IMR-90 (cell line): ENCODE measurements at places on chromosomes 16 and 17. TPM values are rescaled to one million over a fixed set of nuclear protein-coding genes. Genes with fewer than 3 reads are reported as not detected.

DNA sequence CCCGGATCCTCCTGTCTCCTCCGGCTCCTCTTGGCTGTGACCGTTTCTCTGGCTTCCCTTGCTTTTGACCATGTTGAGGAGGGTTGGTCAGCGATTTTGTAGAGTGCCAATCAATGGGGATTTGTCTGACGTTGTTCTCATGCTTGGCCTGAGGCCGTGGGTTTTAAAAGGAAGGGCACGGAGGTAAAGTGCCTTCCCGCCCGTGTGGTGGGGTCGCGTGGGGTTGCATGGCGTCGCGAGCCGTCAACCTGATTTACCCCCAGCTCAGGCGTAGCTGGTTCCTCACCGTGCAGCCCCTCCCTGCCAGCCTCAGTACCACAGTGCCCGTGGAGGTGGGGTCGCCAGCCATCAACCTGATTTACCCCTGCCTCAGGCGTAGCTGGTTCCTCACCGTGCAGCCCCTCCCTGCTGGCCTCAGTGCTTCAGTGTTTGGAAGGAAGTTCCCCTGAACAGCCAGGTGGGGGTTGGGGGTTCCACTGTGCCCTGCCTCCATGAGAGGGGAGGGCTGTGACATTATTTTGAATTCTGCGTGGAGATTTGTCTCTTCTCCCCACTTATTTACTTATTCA lies 5.0 kb downstream of the TPSAB1 start:
- no peak for DNase-seq

- no peak for DNase-seq
Measured at GRCh38 chr17:66462010-66462409, 159.6 kb downstream of the PRKCA start.

DNA sequence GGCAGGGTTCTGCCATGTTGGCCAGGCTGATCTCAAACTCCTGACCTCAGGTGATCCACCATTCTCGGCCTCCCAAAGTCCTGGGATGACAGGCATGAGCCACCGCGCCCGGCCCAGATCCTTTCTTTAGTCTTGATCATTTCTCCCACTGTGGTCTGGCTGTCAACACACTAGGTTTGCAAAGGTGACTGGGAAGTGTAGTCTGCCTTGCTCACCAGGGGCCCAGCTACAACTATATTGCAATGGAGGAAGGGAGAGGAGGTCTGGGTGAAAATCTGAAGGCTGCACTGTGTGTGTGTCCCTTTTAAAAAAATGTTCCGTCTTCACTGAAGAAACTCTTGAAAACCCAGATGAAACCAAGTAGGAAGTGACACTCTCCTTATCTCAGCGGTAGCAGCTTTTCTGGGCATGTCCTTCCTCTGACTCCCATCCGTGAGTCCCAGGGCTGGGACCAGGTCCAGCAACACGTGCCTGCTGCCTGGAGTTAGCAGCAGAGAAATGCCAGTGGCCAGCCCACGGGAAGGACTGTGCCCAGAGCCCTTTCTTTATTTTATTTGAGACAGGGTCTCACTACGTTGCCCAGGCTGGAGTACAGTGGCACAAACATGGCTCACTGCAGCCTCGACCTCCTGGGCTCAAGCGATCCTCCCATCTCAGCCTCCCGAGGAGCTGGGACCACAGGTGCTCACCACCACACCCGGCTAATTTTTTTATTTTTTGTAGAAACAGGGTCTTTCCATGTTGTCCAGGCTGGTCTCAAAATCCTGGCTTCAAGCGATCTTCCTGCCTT lies 17.8 kb upstream of the KIF19 start:
- DNase-seq, result no peak

DNA sequence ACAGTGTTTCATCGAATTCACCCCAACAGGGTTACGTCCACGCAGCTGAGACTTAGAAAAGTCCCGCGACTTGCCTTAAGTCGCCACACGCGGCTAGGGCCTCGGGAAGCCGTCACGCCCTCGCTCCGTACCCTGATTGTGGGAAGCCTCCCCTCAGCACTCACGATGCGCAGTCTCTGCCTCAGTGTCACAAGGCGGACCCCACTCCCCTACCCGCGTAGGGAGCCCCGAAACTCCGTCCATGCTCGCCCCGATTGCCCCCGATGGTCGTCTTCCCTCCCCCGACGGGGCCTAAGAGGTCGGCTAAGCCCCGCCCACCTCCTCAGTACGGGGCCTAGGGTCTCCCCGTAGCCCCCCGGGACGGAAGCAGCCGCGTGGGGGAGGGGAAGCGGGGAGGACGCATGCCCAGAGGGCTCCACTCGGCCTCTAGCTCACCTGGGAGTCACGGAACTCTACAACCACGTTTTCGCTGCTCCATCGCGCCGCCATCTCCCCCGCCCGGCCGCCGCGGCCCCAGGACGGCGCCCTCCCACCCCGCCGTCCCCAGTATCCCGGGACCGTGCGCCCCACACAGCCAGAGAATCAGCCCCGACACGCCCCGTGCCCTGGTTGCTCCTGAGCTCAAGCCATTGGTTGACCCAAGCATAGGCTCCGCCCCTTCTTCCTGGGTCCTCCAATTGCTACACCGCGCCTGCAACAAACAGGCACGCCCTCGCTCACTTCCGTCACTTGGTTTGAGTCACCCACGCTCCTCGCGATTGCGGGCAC lies at the start of gene WDR59:
Gene WDR59 (minus strand): TSS at position 595 of the 768 bp plus-strand sequence. CDS start 106 bp downstream, at position 489.
- peak; percentile 99 for DNase-seq

GRCh38 chr17:5424909-5425308 lies 4.9 kb downstream of the RPAIN start:
- DNase-seq, result peak; percentile 69

DNA sequence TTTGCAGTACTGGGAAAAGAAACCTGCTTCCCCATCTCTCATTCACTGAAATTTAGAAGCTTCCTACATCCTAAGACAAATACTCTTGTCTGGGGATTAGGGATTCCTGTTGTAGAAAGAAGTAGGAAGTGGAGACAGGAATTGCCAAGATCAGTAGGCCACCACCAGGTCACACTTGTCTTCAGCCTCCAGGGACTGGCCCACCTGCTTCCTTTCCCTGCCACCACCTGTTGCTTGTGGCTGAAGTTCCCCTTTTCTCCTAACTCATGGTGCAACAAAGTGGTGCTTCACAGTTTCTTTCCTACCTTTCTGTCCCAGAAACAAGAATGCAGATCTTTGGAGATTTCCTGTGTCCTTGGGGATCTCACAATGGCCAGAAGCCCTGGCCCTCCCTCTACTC lies 82.4 kb downstream of the WNT3 start:
- DNase-seq, result no peak

- DNase-seq, result no peak
Measured at GRCh38 chr16:57642160-57643135, 14.0 kb downstream of the ADGRG1 start.

- DNase-seq, result no peak
Measured at GRCh38 chr17:57442914-57443571, 186.7 kb downstream of the MSI2 start.

DNA sequence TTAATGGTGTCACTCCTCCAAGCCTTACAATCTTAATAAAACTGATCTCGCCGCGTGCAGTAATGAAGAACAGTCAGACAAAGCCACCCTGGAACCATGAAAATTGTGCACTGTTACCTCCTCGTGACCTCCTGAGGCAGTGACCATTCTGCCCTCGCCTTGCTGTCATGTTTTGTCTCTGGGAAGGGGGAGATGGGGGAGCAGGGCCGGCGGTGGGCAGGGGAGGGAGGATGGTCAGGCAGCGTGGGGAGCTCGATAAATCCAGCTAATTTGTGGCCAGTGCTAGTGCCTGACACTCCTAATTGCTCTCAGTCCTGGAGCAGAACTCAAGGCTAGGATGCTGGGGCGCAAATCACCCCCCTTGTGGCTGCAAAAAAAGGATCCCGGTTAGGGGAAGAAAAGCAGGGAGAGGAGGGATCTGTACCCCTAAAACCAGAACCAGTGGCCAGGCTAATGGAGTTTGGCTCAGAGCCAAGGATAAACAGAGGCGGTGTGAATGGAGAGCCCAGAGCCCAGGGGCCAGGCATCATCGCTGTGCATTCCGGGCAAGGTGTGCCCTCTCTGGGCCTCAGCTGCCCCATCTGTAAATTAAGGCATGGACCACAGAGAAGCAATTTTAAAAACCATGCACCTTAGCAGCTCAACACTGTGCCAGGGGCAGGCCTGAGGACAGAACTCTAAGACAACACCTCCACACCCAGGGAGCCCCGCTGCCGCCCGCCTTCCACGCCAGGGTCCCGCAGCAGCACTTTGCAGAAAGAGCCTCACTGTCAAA lies 113.3 kb downstream of the ZNF423 start:
- no peak for DNase-seq

GRCh38 chr17:79325709-79326430 lies 251.2 kb downstream of the ENGASE start:
- no peak for DNase-seq

GRCh38 chr17:66177048-66177447 lies 14.9 kb downstream of the CEP112 start:
- no peak for DNase-seq

- DNase-seq, result no peak
Measured at GRCh38 chr17:62664336-62665120, 37.1 kb downstream of the MRC2 start.

DNA sequence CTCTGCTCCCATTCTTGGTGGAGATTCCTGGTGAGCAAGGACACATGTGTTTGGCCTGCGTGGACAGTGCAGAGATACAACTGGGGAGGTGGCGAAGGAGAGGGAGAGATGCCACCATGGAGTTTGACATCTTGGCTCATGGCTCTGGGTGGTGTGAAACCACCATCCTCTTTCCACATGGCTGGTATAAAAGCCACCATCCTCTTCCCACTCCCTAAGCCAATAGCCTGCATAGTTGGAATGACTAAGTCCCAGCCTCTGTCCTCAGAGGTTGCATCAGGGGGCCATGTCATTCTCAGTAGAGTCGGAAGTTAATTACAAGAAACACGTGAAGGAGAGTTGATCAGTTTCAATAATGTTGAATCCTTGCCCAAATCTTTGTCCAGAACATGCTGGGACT lies 10.0 kb downstream of the RBFOX1 start:
- DNase-seq, result no peak

GRCh38 chr17:44601539-44601938 lies 44.3 kb downstream of the FZD2 start:
- DNase-seq, result peak; percentile 60

DNA sequence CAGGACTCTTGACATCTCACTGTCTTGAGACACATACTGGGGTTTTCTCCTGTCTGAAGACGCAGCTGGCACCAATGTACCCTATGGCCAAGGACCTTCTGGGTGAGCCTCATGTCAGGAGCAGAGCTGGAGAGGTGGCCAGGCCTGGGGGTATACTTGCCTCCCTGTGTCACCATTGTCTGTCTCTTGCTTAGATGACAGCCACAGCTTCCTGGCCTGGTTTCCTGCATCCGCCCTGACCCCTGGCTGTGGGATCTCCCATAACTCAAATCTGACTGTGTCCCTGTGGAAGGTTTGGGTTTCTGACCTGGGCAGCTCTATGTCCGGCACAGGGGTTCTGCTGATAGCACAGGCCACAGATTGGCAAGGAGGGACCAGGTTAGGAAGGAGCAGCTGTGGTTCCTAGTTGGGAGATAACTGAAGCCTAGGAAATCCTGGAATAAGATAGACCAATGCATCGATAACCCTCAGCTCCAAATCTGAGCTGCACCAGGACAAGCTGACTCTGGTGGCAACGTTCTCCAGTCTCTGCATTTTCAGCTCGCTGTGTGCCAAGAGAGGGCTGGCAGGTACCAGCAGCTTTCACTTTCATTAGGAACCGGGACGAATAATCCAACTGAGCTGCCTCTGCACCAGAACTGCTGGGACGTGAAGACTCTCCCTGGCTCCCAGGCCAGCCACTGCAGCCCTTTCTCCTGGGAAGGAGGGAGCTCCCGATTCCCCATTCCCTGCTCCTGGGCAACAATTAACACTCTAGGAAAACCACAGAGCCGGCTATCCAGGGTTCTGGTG lies 5.0 kb downstream of the DEXI start:
- no peak for DNase-seq

GRCh38 chr16:2474877-2475412 lies at the start of gene TBC1D24:
TBC1D24 (plus strand) TSS chr16:2475127; CDS start chr16:2496149, 21,022 bp downstream.
- DNase-seq, result peak; percentile 72

GRCh38 chr17:8327303-8327649 lies 12.4 kb upstream of the ODF4 start:
- DNase-seq, result no peak

GRCh38 chr17:75096082-75096625 lies 8.4 kb downstream of the SLC16A5 start:
- peak; percentile 69 for DNase-seq

GRCh38 chr16:27156579-27156978 lies 46.7 kb upstream of the KDM8 start:
- DNase-seq, result no peak

- DNase-seq, result no peak
Measured at GRCh38 chr17:64218066-64218465, 45.0 kb downstream of the TEX2 start.

DNA sequence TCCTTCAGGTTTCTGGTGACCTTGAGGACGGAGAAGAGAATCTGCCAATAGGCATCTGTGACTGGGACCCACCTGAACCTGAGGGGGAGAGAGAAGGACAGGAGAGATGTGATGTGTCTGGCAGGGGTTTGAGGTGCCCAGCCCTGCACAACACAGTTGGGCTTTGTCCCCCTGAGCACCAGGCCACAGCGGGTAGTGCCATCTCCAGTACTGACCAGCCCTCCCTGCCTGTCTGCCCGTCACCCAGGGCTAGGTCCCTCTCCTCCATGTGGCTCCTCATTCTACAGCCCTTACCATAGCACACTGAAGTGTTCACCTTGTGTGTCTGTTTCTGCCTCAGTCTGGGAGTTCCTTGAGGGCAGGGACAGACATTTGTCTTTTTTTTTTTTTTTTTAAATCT lies 30.8 kb downstream of the NLRP1 start:
- no peak for DNase-seq

- no peak for DNase-seq
Measured at GRCh38 chr16:79500866-79501265, 99.7 kb downstream of the MAF start.

DNA sequence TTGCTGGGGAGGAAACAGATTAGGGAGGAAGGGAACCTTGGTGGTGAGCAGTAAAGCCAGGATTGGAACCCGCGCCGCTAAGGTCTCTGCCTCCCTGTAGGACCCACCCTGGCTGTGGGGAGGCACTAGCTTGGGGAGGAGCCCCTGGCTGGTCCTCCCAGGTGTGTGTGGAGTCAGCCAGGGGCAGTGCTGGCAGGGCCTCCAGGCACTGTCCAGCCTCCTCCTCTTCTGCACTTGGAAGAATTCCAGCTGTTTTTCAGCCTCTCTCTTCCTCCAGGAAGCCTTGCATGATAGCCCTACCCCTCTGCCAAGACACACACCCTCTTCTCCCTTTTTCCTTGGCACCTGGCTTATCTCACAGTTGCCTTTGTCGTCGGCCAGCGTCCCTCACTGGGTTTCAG lies 34.8 kb downstream of the TMEM235 start:
- DNase-seq, result no peak

GRCh38 chr16:527015-527903 lies at the start of gene CAPN15:
CAPN15 (plus strand) TSS chr16:527712; CDS start chr16:546839, 19,127 bp downstream.
- peak; percentile 79 for DNase-seq

- DNase-seq, result peak; percentile 88
Measured at GRCh38 chr17:76529224-76530094, 8.1 kb downstream of the CYGB start.

- DNase-seq, result no peak
Measured at GRCh38 chr16:73265935-73266334, 218.0 kb upstream of the ZFHX3 start.

HS3ST3A1 gene
- total RNA-seq, result 7.5 and 9.0 TPM in 2 replicates

CAPNS2 gene
- total RNA-seq, result 0.56 and 0.72 TPM in 2 replicates

TBKBP1 gene
- 3.4 and 3.6 TPM in 2 replicates for total RNA-seq

CCDC78 gene
- 0.54 and 0.56 TPM in 2 replicates for total RNA-seq

ATMIN gene
- 38.9 and 45.9 TPM in 2 replicates for total RNA-seq

FOXN1 gene
- not detected in 2 replicates for total RNA-seq

TBX21 gene
- not detected in 2 replicates for total RNA-seq

PIRT gene
- total RNA-seq, result not detected in 2 replicates

KRTAP9-2 gene
- total RNA-seq, result not detected in 2 replicates

KCTD13 gene
- 3.1 and 4.1 TPM in 2 replicates for total RNA-seq

GRAP gene
- total RNA-seq, result under 0.01 TPM in 1 of 2 replicates, not detected in the other
